ENCODE measurements at places on chromosomes 2 and 18.

- no peak for DNase-seq
Measured at GRCh38 chr2:193891023-193891422, 1696.3 kb upstream of the TMEFF2 start.

GRCh38 chr18:26617151-26617554 is 68.8 kb upstream of the KCTD1 start:
- no peak for DNase-seq

GRCh38 chr18:80244956-80245730 is 2.2 kb downstream of the PARD6G start:
- no peak for DNase-seq

- DNase-seq, result no peak
Measured at GRCh38 chr2:34162231-34162630, 563.1 kb upstream of the FAM98A start.

- DNase-seq, result no peak
Measured at GRCh38 chr2:207417301-207417718, 112.5 kb upstream of the CREB1 start.

DNA sequence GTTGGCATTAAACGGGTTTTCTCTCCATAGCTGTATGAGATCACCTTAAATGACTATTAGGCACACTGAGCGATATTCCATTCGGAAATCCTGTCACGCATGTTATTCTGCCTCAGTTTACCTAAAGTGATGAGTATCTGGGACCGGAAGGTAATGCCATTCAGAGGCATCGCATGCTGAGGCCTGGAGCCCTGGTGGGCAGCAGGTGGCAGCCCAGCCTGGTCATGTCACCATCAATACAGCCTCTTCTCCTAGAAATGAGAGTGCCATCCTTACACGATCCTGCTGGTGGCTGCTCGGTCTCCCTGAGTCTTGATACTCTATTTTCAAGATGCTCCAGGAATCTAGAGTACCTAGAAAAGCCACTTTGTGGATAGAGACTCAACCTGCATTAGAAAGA is 119.8 kb downstream of the EIPR1 start:
- no peak for DNase-seq

DNA sequence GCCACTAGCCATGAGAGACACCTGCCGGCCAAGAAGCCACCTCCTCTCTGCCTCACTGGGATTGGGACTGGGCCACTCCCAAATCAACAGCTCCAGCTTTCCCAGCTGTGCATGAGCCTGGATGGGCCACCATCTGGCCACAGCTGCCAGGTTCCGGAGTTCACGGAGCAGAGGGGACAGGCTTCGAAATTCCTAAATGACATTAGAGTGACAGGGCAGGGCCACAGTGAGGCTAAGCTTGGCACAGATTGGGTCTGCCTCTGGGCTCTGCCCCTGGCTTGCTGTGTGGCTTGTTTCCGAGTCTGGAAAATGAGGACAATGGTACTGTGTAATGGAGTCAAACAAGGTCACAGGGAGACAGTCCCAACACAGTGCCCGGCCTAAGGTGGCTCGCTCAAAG is 6.5 kb downstream of the DIPK1C start:
- DNase-seq, result no peak

GRCh38 chr2:223047260-223047761 is 4.7 kb upstream of the KCNE4 start:
- no peak for DNase-seq

Measured in bone marrow (tissue), 2 donors.